Stimulated activated CD8-positive, alpha-beta memory T cell treated with anti-CD3 and anti-CD28 coated beads, Interleukin-15, amount 100 ng/mL, for 1 hour (primary cell): ENCODE measurements at places on chromosomes 6 and 20.
A peak's percentile ranks its signal among the peaks of the same experiment; 100 is the strongest.

DNA sequence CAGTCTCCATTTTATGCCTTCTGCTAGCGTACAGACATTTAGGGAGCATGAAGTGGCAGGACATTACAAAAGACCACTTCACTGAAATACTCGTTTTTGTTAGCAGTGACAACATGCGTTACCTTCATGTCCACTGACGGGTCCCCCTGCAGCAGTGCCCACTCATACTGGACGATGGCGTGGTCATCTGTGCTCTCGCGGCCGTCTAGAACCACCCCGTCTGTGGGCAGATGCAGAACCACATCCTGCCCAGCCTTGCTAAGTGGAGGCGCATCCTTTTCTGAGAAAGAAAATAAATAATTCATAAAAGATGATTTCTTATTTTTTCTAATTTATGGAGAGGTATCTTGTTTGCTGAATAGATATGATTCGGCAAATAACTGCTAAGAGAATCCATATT lies 11.3 kb downstream of the LRP11 start:
- DNase-seq = no peak

DNA sequence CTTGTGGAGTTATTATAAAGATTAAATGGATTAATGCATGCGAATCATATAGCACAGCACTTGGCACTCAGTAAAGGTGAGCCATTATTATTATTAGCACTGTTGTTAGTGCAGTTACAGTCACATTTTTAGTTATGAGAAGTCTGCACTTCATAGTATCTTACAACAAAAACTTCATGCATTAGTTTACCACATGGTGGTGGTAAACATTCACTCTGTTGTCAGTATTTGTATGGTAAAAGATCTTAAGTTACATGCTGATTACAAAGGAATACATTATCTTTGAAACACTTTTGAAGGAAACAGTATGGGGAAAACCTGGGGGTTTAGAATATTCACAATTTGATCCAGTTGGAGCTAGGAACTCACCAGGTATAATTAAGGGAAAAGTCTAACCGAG lies 20.8 kb downstream of the TMEM14A start:
- DNase-seq = no peak

DNA sequence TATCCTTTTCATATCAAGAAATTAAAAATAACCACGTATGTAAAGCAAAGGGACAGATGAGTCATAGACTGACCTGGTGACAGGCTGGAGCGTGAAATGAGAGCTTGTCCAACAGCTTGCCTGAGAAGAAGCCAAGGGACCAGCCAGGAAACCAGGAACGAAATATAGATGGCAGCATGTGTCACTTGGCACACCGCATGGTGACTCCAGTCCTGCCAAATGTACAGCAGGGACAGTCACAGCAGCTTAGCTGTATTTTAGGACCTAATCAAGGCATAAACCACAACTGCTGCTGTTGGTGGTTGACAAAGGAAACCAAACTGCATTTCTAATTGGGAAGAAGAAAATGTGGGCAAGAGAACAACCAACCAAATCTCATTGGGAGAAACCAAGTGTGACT lies 755.0 kb downstream of the TFAP2A start:
- DNase-seq = no peak

GRCh38 chr6:142728364-142728763 lies 216.6 kb downstream of the HIVEP2 start:
- DNase-seq = no peak

GRCh38 chr20:55173601-55174000 lies 698.2 kb downstream of the DOK5 start:
- DNase-seq = no peak

- DNase-seq = no peak
Measured at GRCh38 chr20:62391165-62392076, 4.5 kb downstream of the RPS21 start.

- DNase-seq = no peak
Measured at GRCh38 chr6:168128631-168129291, 49.7 kb upstream of the FRMD1 start.

DNA sequence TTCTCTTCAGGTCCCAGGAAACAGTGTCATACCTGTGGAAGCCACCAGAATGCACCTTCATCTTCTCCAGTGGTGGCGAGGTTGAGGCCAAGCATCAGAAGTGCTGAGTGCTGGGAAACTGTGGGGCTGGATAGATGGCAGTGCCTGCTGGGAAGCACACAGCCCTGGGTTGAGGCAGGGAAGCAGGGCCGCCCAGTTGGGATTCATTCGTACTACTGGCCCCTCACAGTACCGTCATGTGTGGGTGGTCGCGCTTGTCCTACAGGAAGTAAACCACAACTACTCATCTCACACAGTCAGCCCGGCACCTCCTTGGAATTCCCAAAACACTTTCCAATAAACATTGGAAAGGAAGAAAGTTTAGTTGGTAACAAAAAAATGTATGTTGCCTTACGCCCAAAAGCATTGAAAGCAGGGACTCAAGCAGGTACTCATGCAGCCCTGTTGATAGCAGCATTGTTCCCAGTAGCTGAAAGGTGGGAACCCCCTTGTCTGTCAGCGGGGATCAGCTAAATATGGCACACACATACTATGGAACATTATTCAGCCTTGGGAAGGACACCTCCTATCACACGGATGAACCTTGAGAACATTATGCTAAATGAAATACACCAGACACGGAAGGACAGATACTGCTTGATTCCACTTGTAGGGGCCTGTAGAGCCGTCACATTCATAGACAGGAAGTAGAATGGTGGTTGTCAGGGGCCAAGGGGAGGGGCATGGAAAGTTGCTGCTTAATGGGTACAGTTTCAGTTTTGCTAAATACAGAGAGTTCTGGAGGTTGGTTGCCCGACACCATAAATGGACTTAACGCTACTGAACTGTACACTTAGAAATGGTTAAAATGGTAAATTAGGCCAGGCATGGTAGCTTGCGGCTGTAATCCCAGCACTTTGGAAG lies 162.7 kb downstream of the MTHFD1L start:
- DNase-seq = no peak

DNA sequence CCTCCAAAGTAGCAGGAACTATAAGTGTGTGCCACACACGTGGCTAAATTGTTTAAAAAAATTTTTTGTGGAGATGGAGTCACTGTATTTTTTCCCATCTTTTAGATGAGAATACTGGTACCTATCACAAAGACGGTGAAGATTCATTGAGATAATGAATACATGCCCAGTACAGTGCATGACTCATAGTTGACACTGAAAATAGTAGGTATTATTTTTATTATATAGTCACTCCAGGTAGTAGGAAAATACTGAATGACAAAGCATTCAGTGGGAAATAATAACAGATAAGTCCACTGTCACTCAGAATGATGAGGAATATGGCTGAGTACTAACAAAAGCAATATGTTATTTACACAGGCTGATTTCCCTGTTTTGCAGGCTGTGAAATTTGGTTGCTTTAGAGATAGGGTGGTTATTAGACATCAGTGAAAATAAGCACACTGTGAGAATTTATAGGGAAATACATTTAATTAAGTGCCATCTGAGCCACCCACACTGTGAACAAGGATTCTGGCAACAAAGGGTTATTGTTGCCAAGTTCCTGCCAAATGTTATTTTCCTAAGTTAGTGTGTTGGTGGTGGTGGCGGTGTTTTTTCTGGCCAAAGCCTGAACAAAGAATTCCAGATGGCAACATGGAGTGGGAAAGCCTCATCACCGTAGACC lies 129.8 kb upstream of the FOXQ1 start:
- no peak for DNase-seq

DNA sequence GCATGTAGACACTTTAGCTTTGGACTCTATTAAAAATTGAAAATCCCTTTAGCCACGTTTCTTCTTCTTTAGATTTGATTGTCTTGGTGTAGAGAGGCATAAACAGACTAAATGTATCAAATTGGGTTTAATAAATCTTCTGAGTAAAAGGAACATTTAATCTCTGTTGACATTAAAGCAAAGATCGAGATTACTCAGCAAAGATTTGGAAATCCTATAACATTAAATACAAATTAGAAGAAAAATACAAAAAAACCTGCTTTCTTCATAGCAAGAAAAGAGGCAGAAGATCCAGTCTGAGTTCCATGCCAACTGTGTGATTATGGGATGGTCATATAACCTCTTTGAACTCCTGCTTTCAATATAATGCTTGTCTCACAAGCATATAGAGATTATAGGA lies 172.3 kb downstream of the GJA1 start:
- DNase-seq = no peak

GRCh38 chr6:117548797-117549301 lies 53.5 kb downstream of the GOPC start:
- DNase-seq = no peak

GRCh38 chr6:16922282-16922681 lies 161.0 kb upstream of the ATXN1 start:
- no peak for DNase-seq

DNA sequence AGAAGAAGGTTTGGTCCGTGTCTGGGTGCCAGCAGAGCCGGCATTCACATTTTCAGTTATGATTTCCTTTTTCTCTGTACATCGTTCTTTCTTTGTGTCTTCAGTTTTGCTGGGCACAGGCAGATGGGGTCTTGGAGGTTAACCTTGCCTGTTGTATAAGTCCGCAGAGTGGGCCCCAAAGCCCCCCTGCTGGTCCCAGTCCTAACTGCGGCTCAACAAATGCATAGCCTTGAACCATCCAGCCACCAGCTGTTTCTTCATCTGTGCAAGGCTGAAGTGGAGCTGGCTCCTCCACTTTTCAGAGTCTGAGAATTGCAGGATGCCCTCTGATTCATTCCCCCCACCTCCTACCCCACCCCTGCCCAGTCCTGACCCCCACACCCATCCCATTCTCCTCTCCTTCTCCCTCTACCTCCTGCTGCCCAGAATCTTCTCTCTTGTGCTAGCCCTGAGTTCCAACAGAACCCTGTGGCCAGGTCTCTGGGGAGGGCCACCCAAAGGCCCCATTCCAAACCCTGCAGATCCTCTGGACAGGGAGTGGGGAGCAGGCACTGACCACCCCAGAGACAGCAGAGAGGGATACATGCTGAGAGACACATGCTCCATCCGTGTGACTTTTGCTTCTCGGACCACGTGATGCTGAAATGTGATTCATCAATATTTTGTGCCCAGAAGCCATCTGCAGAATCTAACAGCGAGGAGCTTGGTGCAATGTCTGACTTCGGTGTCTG lies 386.5 kb upstream of the SULF2 start:
- no peak for DNase-seq

DNA sequence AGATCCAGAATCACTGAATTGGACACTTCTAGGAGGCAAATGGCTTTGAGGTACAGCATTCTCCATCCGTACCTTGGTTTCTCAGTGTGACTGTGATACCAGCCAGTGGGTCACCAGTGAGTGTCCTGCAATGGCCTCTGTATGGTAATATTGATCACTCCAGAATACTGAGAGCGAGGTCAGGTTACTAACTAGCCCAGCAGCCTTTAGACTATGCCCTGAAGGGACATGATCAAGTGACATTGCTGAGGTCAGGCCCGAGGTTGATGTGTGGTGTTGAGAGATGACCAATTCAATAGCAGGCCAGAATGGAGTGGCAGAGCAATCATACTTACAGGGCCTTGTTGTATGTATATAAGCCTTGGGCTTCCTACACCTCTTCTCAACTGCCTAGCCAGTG lies 476.0 kb downstream of the KHDRBS2 start:
- no peak for DNase-seq

- DNase-seq = no peak
Measured at GRCh38 chr20:23058240-23058639, 8.8 kb upstream of the THBD start.

DNA sequence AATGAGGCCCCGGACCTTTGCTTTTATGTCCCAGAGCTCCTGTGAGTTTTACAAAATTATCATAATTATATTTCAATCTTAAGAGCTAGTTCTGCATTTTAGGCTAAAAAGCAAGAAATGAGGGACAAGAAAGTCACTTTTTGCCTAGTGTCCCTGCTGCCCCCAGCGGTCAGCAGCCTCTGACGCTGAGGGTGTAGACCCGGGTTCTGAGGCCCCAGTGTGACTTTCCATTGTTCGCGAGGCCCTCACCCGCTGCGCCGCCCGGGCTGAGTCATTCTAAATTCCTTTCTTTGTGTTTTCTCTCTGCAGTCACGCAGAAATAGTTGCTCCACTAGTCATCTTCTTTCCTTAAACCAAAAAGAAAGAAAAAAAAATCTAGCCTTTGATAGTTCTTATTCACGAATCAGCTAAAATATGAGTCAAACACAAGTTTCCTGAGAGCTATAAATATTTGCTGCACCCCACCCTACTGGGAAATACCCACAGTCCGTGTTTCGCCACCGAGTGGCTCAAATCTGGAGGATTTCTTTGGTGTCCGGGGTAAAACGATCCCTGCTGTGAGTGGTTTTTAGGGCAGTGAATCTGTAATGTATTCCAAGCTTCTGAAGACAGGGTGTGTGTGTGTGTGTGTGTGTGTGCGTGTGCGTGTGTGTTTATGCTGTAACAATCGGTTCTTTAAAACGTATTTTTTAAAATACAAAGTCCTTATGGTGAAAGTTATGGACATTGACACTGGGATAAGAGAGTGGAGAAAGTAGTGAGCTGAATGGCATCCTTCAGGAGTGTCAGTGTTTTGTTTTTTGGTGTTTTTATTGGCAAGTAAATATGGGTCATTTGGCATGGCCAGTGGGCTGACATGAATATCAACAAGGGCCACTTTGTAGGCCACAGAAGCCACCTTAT lies 59.7 kb upstream of the EEF1A1 start:
- peak; percentile 37 for DNase-seq

DNA sequence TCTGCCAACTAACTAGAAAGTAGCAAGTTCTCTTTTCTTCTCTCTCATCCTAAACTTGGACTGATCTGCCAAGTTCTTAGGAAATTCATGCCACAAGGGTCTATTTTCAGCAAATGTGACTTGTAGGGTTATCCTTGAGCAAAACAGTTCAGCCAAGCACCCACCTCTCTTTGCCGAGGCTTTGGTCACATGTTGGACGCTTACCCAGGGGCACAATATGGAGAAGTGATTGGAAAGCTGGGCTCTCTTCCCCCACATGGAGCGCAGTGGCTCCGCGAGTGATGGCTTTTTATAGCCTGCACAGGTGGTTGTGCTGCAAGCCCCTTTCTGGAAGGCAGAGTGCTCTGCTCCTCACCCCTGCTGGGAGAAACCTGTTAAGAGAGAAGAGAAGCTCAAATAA lies 47.7 kb upstream of the FNDC1 start:
- no peak for DNase-seq

GRCh38 chr6:169963581-169964297 lies 212.3 kb downstream of the ERMARD start:
- DNase-seq = no peak

DNA sequence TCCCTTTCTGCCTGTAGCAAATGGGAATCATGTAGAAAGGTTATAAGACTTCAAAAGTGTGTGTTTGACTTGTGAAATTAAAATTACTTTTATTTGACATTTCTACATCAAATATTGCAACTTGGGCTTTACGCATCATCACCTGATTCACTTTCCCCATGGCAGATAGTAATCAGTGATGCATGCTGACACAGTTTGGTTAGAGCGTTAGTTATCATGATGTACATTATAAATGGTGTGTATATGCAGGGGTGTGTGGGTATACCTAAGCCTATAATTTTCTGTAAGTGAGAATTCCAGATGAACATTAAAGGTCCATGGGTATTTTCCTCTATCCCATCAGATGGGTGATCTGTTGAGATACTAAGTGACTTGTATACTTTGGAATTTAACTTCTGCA lies 141.5 kb downstream of the KLHL32 start:
- DNase-seq = no peak
